ENCODE measurements at places on chromosomes 16 and 17.
A peak's percentile ranks its signal among the peaks of the same experiment; 100 is the strongest.

- no peak for DNase-seq
These were observed 107.0 kb upstream of the CACNG5 start for GRCh38 chr17:66727634-66728570.

- no peak for DNase-seq
These were observed 122.0 kb upstream of the AXIN2 start for GRCh38 chr17:65683428-65683827.

- no peak for DNase-seq
These were observed 47.3 kb downstream of the TTC19 start for GRCh38 chr17:16046966-16047365.

- no peak for DNase-seq
These were observed 109.5 kb downstream of the CDH11 start for GRCh38 chr16:65012357-65012756.

GRCh38 chr17:36144014-36144413 is 32.4 kb downstream of the TBC1D3B start:
- DNase-seq, result no peak

GRCh38 chr16:81697616-81698309 is 81.3 kb upstream of the PLCG2 start:
- DNase-seq, result no peak

DNA sequence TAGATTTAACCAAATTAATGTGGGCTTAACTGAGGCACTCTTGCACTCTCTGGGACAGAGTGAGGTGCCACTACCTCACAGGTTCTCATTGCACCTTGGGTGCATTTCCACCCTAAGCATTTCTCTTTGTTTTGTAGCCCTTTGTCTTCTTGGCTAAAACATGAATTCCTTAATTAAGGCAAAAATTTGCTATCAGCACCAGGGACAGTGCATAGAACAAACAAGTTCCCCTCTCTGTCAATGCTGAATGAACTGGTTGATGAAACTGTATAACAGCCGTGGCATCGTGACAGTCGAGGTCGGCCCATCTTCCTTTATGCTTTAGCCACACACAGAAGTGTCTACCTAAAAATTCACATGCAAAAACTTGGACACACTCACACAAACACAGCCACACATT is 74.8 kb downstream of the HS3ST2 start:
- no peak for DNase-seq

DNA sequence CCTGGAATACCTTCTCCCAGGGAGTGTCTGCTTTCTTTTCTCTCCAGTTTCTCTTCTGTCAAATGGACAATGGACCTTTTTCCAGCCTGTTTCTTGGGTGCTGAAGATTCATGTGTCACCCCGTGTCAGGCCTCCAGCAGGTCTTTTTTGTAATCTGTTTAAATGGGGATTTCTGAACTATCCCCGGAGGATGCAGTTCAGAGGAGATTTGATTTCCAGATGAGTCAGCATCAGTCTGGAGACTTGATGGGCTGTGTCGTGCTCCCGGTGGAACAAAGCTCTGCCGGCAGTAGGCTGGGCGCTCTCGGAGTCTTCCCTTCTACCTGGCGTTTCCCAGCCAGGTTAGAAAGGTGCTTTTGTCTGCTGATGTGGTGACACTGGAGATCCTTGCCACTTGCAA is 440.6 kb downstream of the HS3ST3B1 start:
- DNase-seq, result no peak

DNA sequence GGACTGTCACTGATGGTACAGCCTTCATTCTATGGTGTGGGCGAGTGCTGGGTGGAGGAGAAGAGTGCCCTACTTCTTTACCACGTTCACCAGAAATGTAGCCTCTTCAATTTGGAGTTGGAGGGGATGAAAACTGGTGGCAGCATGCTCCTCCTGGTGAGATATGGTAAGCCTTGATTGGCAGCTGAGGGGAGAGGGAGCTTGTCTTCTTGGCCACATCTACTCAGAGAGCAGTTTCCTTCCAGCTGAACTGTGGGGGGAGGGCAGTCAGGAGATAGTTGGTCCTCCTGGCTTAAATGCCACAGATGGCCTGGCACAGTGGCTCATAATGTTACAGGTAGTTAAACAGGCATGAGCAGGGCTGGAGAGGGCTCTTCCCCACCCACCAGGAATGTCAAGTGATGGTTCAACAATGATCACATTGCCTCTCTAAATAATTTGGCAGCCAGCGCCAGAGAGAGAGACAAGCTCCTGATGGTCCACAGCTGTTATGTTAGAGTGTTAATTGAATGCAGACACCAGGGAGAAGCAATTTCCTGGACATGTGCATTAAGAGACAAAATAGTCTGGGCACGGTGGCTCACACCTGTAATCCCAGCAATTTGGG is 9.0 kb upstream of the MAPK3 start:
- no peak for DNase-seq

- no peak for DNase-seq
These were observed at the start of gene MPO for GRCh38 chr17:58280480-58281217. Gene MPO (minus strand): TSS chr17:58280935. CDS start chr17:58280758, 177 bp downstream.

DNA sequence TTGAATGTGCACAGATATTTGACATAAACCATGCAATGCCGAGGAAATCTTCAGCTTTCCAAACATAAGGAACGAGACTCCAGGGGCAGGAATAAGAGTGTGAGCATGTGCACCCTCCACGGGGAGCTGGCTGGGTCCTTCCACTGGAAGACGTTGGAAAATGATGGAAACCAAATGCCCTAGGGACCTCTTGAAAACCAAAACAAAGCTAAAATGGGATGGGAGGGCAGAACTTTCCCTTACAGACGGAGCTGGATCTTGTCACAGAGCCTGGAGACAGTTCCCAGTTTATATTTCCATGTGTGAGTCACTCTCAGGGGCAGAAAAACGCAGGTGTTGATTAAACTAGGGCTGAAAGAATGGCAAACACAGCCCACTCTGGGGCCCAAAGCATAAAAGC is 34.4 kb upstream of the DNAH17 start:
- no peak for DNase-seq

- no peak for DNase-seq
These were observed 5.2 kb upstream of the TRAP1 start for GRCh38 chr16:3722508-3722907.

DNA sequence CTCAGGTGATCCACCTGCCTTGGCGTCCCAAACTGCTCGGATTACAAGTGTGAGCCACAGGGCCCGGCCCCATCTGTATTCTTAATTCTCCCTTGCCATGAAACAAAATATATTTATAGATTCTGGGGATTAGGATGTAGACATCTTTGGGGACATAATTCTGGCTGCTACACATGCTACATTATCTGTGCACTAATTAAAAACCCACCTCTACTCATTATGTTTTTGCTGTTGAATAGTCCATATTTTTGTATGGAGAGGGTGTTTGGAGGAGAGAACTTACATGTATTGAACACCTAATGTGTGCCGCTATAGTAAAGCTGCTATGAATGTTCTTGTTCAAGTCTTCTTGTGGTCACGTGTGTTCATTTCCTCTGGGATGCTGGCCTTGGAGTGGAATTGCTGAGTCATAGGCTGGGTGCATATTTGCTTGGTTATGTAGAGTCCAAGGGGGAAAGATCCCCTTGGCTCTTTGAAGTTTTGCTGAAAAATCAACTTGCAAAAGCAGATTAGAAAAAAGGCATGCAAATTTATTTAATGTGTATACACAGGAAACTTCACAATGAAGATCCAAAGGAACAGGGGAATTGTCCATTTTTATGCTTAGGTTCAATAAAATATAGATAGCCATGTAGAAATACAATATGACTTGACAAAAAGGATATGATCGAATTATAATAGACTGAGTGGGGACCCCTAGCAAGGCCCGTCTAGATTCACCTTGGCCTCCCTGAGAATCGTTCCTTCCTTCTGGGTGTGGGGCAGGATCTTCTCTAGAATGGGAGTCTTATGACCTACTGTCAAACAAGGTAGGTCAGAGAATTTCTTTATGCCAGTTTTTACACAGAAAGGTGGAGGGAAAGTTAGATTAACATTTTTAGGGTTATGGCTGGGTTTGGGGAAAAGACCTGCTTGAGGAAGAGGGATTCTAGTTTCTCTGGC is 42.1 kb upstream of the GPRC5B start:
- no peak for DNase-seq

DNA sequence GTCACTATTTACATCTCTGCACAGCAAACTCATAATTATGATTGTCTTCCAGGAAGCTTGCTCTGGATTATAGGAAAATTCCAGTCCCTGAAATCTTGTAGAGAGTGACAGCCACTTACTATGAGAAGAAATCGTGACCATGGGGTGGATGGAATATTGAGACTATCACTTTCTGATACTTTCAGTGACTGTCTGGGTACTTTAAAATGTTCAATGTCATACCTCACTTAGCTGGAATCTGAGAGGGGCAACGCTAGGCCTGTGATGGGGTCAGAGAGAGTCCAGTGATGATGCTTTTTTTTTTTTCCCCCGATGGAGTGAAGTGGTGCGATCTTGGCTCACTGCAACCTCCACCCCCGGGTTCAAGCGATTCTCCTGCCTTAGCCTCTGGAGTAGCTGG is 32.2 kb upstream of the RGS9 start:
- DNase-seq, result no peak

- DNase-seq, result no peak
These were observed 525 bp upstream of the ADCY7 start for GRCh38 chr16:50265716-50266336.

- DNase-seq, result no peak
These were observed 130.2 kb downstream of the MYO1D start for GRCh38 chr17:32746698-32747097.

DNA sequence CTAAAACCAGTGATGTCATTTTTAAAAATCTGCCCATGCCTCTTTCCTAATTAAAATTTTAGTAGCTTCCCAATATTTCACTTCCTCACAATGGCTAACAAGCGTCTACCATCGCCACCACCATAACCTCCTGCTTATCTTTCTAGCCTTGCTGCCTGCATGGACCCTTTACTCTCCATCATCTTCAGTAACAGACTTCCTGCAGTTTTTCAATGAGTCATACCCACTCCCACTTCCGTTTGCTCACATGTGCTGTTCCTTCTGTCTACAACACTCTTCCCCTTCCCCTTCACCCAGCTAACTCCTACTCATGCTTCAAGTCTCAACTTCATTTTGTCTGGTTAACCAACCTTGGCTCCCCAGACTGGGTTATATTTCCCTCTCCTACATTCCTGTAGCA is 12.8 kb upstream of the SKAP1 start:
- no peak for DNase-seq

GRCh38 chr16:25366078-25366477 is 108.4 kb upstream of the ZKSCAN2 start:
- no peak for DNase-seq

DNA sequence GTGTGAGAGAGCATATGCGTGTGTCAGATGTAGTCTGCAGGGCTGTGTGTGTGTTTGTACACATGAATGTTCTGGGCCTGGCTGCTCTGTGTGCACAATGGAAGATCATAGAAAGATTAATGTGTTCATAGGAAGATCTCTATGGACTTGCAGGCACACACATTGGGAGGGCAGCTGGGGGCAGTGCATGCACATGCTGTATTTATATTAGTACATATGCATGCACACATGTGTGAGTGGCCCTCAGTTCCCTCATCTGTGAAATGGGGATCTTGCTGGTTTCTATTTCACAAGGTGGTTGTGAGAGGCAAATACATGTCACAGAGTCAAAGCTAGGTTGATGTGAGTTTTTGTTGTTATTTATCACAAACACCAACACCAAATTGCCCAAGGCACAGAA is 2.1 kb downstream of the CA7 start:
- no peak for DNase-seq

GRCh38 chr16:17331991-17332390 is 138.8 kb downstream of the XYLT1 start:
- DNase-seq, result no peak

DNA sequence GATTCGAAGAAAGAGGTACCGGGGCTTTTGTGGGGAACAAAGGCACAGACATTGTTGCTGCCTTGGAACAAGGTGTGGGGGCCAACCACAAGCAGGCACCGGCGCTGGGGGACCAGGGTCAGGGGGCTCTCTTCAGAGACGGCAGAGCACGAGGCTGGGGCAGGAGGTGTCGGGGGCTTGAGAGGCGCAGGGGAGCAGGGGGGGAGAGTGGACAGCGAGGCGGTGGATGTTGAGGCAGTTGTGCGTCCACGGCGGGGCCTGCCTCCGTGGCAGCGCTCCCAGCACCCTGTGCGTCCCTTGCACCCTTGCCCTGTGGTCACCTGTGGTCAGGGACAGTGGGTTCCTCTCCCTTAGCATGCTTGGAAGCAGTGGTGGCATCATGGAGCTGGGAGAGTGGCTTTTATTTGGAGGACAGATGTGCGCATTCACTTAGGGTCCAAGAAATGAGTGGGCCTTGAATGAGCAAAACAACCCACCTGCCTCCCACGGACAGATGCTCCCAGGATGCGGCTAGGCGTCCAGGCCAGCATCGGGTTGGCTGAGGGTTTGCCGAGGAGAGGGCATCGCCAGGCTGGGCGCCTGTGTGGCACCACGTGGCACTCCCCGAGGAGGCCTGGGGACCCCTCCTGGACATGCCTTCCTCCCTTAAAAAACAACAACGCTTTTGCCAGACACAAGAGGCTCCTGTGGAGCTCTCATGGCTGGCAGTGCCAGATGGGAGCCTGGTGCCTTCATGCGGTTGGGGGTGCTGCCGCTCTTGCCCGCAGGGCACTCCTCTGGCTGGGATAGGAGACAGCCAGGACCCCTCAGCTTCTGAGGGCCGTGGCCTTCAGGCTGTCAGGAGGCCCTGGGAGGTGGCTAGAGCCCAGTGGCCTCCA is 113.0 kb downstream of the BANP start:
- DNase-seq, result no peak

DNA sequence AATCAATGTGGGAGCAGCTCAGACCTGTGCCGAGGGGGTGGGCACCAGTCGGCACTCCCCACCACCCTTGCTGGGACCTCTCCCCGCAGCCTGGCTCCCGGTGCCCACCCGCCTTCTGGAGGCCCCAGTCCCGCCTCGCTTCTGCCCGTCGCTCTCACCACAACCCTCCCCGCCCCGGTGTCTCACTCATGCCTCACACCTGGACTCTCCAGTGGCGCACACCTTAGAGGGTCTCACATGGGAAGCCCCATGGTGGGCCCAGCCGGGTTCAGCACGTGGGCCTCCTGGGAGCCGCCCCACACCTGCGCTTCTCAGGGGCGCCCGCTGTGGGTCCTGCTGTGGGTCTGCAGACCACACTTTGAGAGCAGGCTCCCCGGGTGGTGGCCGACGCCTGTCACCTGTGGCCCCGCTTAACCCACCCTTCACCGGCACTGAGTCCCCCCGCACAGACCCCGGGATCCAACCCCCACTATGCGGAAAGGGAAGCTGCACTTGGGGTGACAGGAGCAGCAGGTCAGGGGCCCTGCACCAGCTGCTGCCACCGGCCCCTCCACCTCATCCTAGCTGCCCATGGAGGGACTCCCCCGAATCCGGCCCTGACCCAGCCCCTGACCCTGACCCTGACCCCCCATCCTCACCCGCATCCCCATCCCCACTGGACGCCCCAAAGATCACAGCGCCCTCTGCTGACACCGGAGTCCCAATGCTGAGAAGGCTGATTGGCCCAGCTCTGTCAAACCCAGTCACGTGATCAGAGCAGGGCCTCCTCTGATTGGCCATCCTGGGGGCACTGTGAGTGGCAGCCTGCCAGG is 27.4 kb upstream of the SLC38A10 start:
- DNase-seq, result peak; percentile 28

GRCh38 chr17:42321555-42321954 is 33.3 kb downstream of the STAT5A start:
- no peak for DNase-seq

GRCh38 chr17:30091771-30092170 is 24.8 kb upstream of the NSRP1 start:
- no peak for DNase-seq

GRCh38 chr17:72077326-72077960 is 43.4 kb upstream of the SOX9 start:
- no peak for DNase-seq

Measured in CD4-positive, alpha-beta T cell treated with Interleukin-15 for 1 hour (primary cell).